ENCODE measurements at places on chromosomes 5 and 9. TPM values are rescaled to one million over a fixed set of nuclear protein-coding genes. Genes with fewer than 3 reads are reported as not detected.

- DNase-seq = peak; percentile 52
Measured at GRCh38 chr9:125889476-125890419, 142.6 kb downstream of the PBX3 start.

GRCh38 chr9:101566904-101567724, 27.7 kb downstream of the PPP3R2 start:
- DNase-seq = peak; percentile 24

SLC45A2 gene
- not detected for total RNA-seq

NUTM2G gene
- total RNA-seq = not detected

DNA sequence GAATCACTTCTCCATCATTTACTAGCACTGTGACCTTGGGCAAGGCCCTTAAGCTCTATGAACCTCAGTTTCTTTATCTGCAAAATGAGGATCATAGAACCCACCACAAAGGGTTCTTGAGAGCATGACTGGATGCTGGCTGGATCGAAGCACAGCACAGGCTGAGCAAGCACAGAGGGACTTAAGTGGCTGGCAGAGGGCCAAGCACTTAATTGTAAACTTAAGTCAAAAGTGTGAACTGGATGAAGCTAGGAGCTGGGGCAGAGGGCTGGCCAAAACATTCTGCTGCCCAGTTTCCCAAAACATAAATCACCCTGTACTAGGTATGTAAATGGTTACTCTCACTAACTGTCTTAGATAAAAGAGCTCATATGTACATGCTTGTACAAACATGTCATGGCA, 112.3 kb upstream of the WWC1 start:
- no peak for DNase-seq

All from mammary epithelial cell (primary cell).